ENCODE measurements at places on chromosomes 3 and 15.

- no peak for DNase-seq
Observed at GRCh38 chr3:49877716-49878115, 8.0 kb upstream of the CAMKV start.

DNA sequence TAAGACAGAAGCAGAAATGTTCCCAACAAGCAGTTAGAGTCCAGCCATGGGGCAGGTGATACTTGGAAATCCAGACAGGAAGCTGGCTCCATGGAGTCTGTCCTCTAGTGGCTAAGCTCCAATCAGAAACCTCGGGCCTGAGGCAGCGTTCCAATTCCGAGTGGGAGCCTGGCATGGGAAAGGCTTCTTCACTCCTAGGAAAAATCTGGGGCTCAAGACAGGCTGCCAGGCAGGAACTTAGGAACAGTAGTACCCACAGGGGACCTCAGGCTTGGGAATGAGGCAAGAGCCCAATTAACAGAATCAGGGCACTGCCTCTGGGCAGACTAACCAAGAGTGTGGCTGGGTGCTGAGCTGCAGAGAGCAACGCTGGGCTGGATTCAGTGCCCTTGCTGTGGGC is 6.2 kb upstream of the ATP13A4 start:
- DNase-seq, result no peak

GRCh38 chr15:90159213-90159612 is 41.9 kb upstream of the SEMA4B start:
- DNase-seq, result no peak

DNA sequence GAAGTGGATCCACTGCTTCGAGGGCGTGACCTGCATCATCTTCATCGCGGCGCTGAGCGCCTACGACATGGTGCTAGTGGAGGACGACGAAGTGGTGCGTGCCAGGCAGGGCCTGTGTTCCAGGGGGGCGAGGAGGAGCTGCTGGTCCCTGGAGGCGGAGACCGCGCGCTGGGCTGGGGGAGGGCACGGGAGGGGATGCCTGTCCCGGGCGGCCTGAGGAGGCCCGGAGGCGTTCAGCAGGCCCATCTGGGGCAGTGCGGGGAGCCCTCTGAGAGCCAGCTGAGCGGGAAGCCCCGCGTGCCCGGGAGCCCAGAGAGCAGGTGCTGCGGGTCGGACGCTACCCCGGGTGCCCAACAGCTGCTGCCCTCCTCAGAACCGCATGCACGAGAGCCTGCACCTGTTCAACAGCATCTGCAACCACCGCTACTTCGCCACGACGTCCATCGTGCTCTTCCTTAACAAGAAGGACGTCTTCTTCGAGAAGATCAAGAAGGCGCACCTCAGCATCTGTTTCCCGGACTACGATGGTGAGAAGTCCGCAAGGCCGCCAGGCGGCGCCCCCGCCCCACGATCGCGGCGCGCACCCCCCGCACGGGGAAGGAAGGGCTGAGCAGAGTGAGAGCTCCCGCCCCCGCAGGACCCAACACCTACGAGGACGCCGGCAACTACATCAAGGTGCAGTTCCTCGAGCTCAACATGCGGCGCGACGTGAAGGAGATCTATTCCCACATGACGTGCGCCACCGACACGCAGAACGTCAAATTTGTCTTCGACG is 2.9 kb downstream of the GNAT1 start:
- DNase-seq, result peak; percentile 40

All from T1000 (cell line).